NCI-H1048 (cell line): ENCODE measurements at places on chromosomes 13 and 19.

- no peak for DNase-seq
Measured at GRCh38 chr13:100842136-100842535, 167.5 kb upstream of the TMTC4 start.

DNA sequence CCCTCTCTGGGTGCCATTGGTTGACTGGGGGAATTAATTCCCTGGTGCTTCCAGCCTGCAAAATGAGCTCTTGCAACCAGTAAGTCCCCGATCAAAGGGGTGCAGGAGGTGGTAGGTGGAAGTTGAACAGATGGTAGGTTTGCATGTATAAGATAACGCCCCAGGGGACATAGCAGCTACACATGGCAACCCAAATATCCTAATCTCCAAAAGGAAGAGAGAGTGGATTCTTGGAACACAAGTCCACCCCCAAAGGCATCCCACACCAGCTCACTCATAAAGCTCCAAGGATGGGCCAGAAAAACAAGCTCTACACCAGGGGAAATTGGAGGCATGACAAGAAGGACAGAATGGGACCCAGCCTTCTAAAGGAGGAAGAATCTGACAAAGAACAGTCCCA, 4.8 kb downstream of the CD209 start:
- DNase-seq: no peak

- DNase-seq: no peak
Measured at GRCh38 chr19:44975444-44975843, 20.3 kb downstream of the CLPTM1 start.

- no peak for DNase-seq
Measured at GRCh38 chr13:22214184-22214583, 543.3 kb downstream of the FGF9 start.

- DNase-seq: no peak
Measured at GRCh38 chr13:50334115-50334778, 319.0 kb downstream of the KCNRG start.

- DNase-seq: no peak
Measured at GRCh38 chr13:42803563-42804204, 22.3 kb downstream of the FAM216B start.

GRCh38 chr19:45045671-45046353, 7.0 kb downstream of the CLASRP start:
- no peak for DNase-seq

DNA sequence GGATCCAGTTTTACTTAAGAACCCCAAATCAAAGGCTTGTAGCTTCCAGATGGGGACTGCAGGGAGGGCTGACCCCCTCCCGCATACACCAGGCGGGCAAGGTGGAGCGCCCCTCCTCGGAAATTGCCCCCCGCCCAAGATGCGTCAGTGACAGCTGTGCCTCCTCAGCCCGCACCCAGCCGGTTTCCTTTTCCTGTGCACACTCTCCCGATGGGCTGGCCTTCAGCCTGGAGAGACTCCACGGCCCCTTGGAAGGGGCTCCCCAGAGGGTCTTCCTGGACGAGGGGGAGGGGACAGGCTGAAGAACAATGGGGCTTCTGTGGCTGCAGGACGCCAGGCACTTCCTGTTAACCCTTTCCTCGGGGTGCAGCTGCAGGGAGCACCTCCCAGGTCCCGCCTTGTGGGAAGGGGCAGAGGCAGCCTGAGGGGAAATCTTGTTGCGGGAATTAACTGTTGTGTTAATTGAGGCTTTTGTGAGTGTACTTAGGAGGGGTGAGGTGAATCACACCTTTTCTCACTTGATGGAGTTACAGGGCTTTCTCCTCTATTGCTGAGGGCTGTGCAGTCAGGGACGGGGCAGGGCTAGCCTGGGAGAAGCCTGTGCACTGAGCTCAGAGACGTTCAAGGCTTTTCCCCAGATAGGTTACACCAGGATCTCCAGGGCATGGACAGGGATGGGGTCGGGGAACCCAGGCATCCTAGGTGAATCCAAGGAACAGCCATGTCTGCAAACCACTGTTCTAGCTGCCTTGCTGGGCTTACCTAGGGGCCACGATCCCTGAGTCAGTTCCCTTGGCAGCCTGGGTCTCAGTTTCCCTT, 14.3 kb downstream of the IER2 start:
- no peak for DNase-seq

- no peak for DNase-seq
Measured at GRCh38 chr19:1151037-1151724, 22.9 kb downstream of the SBNO2 start.

- no peak for DNase-seq
Measured at GRCh38 chr19:14370169-14370939, 10.9 kb upstream of the ADGRE5 start.

DNA sequence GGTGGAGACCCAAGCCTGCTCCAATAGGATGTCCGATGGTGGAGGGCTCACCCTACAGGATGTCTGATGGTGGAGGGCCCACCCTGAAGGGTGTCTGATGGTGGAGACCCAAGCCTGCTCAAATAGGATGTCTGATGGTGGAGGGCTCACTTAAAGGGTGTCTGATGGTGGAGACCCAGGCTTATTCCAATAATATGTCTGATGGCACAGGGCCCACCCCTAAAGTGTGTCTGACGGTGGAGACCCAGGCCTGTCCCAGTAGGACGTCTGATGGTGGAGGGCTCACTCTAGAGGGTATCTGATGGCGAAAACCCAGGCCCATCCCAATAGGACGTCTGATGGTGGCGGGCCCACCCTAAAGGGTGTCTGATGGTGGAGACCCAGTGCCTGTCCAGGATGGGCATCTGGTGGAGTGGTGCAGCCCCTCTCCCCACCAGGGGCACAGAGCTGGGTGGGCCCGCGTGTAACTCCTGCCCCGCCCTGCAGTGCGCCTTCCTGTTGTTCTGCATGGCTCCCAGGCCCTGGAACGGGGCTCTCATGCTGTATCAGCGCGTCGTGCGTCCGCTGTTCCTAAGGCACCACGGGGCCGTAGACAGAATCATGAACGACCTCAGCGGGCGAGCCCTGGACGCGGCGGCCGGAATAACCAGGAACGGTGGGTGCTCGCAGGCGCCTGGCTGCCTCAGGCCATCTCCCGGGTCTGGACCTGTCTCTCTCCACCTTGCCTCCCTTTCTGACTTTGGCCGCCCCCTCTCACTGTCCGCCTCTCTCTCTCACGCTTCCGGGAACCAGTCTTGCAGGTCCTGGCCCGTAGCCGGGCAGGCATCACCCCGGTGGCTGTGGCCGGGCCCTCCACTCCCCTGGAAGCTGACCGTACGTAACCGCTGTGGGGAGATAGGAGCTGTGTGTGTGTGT, 5.1 kb downstream of the REEP6 start:
- DNase-seq: no peak

- DNase-seq: no peak
Measured at GRCh38 chr19:40610396-40611064, 9.4 kb downstream of the LTBP4 start.

DNA sequence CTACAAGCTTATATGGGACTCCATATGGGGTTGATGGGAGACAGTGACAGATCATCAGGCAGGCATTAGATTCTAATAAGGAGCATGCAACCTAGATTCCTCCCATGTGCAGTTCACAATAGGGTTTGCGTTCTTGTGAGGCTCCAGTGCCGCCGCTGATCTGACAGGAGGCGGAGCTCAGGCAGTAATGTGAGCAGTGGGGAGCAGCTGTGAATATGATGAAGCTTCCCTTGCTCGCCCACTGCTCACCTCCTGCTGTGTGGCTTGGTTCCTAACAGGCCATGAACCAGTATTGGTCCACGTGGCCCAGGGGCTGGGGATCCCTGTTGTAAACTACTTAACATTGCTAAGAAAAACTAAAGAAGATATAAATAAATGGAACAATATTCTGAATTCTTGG, 378.4 kb downstream of the KCNRG start:
- DNase-seq: no peak

DNA sequence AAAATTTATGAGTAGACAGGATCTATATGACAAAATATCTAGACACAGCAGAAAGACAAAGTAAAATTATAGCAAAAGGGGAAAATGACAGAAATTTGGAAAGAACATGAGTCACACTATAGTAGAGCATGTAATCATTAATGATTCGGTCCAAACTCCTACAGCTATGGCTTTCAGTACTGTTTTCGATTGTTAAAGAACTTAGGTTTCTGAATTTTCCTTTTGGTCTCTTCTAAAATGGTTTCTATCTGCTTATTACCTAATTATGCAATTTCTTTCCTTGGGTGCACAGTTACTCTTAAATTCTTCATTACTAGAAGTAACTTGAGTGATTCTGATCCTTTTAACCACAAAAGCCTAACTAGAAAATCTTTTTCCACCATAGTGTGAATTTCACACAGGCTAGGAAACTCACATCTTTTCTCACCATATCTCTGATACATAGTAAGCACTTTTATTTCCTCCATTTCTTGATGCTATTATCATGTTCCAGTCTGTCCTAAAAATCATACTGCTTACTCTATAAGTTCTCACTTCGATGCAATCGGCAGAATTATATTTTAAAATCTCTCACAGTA, 1101.4 kb downstream of the PCDH9 start:
- no peak for DNase-seq

- DNase-seq: peak; percentile 62
Measured at GRCh38 chr19:43519436-43520088, 7.4 kb downstream of the ETHE1 start.

GRCh38 chr19:2645826-2646225, 56.7 kb downstream of the GNG7 start:
- DNase-seq: no peak

DNA sequence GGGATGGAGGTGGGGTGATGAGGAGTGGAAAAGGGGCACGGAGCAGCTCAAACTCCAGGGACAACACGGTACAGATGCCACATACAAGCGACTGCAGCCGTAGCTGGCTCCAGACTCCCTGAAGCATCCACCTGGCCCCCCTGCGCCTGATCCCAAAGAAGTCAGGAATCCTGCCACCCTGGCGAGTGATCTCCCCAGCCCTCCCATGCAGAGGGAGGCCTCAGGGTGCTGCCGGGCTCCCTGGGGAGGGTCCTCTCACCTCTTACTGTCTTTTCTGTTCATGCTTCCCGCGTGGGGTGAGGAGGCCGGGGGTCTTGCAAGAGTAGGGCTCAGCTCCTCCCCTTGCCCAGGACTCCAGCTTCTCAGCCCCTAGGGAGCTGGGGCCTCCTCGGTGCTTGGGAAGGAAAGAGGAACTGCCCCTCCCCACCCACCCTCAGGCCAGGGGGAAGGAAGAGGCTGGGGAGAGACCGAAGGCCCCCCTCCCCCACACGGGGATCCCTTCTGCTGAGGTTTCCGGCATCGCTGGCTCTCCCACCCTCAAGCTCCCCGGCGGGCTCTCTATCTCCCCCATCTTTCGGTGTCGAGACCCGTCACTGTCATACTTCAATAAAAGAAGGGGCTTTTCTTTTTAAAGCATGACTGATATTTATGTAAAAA, at the start of gene RASGRP4:
RASGRP4 (minus strand) TSS at position 410 of the 657 bp plus-strand sequence; CDS start at position 282, 128 bp downstream.
- no peak for DNase-seq

- DNase-seq: no peak
Measured at GRCh38 chr19:16070366-16070990, 5.8 kb upstream of the TPM4 start.

- no peak for DNase-seq
Measured at GRCh38 chr13:66716538-66716937, 513.6 kb downstream of the PCDH9 start.

GRCh38 chr19:39924389-39924788, 10.0 kb downstream of the FCGBP start:
- no peak for DNase-seq

GRCh38 chr19:7681340-7682174, 924 bp downstream of the TRAPPC5 start:
- DNase-seq: peak; percentile 60

GRCh38 chr13:83845106-83845505, 37.2 kb downstream of the SLITRK1 start:
- no peak for DNase-seq

DNA sequence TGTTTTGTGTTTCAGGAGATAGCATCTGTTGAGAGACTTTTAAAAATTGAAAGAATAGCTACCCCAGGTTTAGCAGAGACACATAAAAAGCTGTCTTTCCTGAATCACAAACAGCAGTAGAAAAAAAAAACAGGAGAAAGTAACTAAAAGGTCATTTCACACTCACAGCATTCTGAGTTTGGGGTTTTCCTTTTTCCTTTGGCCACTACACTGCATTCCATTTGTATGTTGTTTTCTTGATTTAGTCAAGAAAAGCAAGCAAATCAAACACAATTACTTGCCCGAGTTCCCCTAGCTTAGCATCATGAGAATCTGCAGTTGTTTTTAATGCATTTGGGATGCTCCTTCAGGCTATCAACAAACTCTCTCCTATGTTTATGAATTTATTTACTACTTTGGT, 161.0 kb downstream of the KCTD12 start:
- DNase-seq: no peak

- no peak for DNase-seq
Measured at GRCh38 chr13:23778002-23778652, 111.1 kb downstream of the MIPEP start.

DNA sequence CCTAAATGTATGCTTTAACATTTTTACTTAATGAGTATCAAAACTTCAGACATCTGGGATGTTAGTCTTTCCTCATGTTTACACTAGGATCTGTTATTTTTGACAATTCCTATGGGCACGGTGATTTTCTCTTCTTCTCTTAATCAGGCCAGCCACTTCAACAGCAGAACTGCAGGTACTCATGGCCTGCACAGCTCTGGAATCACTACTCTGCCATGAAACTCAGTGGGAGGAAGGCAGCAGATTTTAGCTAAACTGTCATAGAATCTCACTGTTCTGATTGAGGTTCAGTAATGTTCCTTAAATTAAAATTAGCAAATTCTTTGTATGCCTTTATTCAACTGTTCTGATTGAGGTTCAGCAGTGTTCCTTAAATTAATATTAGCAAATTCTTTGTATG, 1083.0 kb downstream of the SLITRK5 start:
- DNase-seq: no peak

DNA sequence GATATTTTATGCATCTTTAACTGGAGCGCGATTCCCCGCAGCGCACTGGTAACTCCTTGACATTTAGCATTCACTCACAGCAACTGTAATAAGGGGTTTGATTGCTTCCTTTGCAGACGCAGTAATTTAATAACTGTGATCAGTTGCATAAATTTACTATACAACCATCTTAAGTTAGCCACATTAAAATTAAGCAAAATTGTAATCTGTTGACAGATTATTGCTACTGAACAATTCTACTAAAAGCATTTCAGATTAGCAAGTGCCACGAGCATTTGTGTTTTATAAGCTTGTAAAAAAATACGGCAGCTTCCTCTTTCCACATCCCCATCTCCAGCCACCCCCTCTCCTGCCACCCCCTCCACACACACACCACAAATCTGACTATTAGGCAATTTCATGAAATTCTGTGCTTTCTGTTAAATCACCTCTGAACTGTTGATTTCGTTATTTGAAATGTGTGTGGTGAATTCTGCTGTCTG, 44.4 kb downstream of the TSHZ3 start:
- DNase-seq: no peak

GRCh38 chr13:20441879-20442278, 83.8 kb downstream of the CRYL1 start:
- DNase-seq: peak; percentile 67

DNA sequence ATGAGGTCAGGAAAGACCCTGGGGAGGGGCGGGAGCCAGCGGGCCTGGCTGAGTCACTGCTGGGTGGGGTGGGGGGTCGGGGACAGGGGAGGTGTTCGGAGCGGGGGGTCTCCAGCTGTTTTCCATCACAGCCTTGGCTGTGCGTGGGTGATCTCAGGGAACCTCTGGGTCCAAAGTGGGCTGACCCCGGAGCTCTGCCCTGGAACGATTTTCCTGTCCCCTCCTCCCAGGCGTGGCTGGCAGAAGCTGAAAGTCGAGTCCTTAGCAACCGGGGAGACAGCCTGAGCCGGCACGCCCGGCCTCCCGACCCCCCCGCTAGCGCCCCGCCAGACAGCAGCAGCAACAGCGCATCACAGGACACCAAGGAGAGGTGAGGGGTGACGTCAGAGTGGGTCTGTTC, 10.6 kb downstream of the TRIP10 start:
- DNase-seq: no peak
